ENCODE measurements at places on chromosomes 4 and X. TPM values are rescaled to one million over a fixed set of nuclear protein-coding genes. Genes with fewer than 3 reads are reported as not detected.

GRCh38 chr4:129218360-129218759 lies 122.4 kb downstream of the C4orf33 start:
- no peak overlapping the region for H3K4me3 ChIP-seq
- H3K4me1 ChIP-seq = no peaks in the 10 kb centered on the region
- peaks cover 2% of the 10 kb centered on the region for H3K27me3 ChIP-seq

GRCh38 chr4:85913931-85914694 lies 439.2 kb downstream of the ARHGAP24 start:
- H3K4me3 ChIP-seq = no peak overlapping the region
- no peak for DNase-seq
- no peaks in the 10 kb centered on the region for H3K27me3 ChIP-seq

- no peak overlapping the region for H3K4me3 ChIP-seq
- no peaks in the 10 kb centered on the region for H3K4me1 ChIP-seq
- no peak overlapping the region for H3K27ac ChIP-seq
Measured at GRCh38 chr4:77176640-77177039, 19.6 kb downstream of the CCNG2 start.

GRCh38 chrX:114519524-114519923 lies 64.4 kb upstream of the HTR2C start:
- no peaks in the 10 kb centered on the region for H3K27me3 ChIP-seq
- DNase-seq = no peak
- no peaks in the 10 kb centered on the region for H3K4me1 ChIP-seq
- H3K27ac ChIP-seq = no peak overlapping the region

DNA sequence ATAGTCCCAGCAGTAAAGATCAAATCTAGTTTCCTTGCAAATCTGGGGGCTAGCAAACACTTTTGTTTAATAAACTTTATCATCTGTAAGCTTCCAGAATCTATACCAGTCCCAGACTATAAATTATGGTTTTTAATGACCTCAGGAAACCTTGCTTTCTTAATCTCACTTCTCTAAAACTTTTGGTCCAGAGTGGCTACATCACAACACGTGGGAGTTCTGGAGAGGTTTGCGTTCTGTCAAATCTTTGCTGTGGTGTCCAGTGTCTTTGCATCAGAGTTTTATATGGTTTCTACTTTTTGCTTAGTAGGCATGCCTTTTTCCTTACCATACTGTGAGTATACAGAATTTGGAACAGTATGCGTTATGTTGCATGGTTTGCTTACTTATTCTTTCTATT lies 193.9 kb downstream of the ANK2 start:
- no peak overlapping the region for H3K4me3 ChIP-seq
- no peak overlapping the region for H3K27ac ChIP-seq
- no peak for DNase-seq
- no peaks in the 10 kb centered on the region for H3K36me3 ChIP-seq
- H3K4me1 ChIP-seq = no peaks in the 10 kb centered on the region
- peaks cover 5% of the 10 kb centered on the region for H3K27me3 ChIP-seq

GRCh38 chr4:179583221-179583620 lies 2141.0 kb upstream of the AGA start:
- H3K4me1 ChIP-seq = no peaks in the 10 kb centered on the region
- H3K27me3 ChIP-seq = no peaks in the 10 kb centered on the region
- no peak overlapping the region for H3K27ac ChIP-seq
- DNase-seq = no peak
- no peak overlapping the region for H3K4me3 ChIP-seq
- H3K36me3 ChIP-seq = no peaks in the 10 kb centered on the region

The GAGE12E gene
- total RNA-seq = not detected

The SCML2 gene
- total RNA-seq = 2.5 TPM

The GC gene
- total RNA-seq = not detected

Measured in activated CD8-positive, alpha-beta T cell treated with anti-CD3 and anti-CD28 coated beads for 36 hours (primary cell).